ENCODE measurements at places on chromosomes 11 and 22.

DNA sequence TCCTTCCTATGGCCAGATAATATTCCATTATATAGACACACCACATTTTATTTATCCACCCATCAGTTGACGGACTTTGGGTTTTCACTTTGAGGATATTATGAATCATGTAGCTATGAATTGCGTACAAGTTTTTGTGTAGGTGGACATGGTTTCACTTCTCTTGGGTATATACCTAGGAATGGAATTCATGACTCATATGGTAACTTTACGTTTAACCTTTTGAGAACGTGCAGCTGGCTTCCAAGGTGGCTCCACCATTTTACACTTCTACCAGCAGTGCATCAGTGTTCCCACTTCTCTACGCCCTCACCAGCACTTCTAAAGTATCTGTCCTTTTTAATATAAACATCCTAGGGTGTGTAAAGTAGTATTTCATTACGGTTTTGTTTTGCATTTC, 112.0 kb downstream of the PLEKHA7 start:
- no peak for DNase-seq

- DNase-seq: no peak
These were observed 173.5 kb downstream of the TTC28 start for GRCh38 chr22:28506150-28506535.

DNA sequence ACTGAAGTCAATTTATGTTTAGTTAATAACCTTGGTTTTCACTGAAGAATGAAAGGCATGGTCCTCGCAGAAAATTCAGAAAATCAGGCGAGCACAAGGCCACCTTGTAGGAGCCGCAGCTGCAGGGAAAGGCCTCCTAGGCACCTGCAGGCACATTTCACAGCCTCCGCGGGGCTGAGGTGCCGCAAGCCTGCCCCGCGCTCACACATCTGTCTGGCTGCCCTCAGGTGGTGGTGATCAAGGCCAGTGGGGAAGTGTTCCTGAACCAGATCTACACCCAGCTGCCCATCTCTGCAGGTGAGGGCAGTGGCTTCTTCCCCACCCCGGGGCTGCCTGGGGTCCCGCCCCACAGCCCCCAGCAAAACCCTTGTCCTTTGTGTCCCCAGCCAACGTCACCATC, 10.5 kb downstream of the MUC5AC start:
- no peak for DNase-seq

DNA sequence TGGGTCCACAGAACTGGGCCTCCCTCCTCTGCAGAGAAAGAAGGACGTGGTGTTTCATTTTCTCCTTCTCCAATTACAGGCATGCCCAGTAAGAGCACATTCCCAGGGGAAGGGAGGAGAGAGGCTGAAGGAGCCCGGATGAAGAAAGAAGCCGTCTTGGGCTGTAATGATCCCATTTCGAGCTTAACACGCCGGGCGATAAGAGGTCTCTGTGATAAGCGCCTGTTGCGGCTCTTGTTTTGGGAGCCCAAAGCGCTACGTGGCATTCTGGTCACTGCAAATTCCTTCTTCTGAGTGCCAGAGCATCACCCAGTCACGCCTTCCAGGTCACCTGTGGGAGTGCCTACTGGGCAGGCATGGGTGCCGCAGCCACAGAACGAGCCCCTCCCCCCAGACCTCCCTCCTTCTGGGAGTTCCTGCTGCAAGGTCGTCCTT, 57.5 kb downstream of the ANO1 start:
- DNase-seq: no peak

- no peak for DNase-seq
These were observed 7.5 kb downstream of the IL18 start for GRCh38 chr11:112156153-112156955.

DNA sequence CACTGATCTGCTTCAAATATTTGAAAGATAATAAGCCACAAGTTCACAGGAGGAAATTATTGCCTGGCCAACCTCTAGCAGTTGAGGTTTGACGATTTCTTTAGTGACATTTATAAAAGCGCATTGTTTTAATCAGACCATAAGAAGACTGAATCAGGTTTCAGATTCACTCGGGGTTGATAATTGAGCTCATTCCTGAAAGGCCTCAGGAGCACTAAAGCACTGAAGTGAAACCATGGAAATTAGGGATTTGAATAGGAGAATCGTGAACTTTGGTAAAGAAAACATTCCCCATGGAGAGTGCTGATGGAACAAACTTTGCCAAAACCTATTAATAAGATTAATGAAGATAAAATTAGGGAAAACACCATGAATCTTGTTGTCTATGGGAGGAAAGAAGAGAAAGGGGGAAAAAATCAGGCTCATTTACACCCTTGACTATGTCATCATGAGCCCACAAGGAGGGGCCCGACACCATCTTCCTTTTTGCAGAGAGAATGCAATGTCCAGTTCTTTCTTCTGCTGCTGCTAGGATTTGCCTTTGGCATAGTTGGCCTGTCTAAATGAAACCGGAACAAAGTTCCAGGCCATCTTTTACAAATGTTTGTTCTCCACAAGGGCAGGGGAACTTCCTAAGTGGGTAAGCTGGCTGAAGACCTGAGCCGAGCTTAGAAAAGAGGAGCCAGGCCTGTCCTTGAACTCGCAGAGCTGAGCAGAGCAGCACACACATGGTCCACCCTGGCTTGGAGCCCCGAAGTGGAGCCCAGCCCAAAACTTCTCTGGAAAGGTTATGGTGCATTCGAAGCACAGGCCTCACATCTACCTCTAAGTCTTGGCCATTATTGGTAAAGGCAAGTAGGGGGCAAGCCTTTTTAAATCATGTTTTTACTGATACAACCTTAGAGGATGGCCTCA, 56.1 kb upstream of the EIF3M start:
- no peak for DNase-seq

DNA sequence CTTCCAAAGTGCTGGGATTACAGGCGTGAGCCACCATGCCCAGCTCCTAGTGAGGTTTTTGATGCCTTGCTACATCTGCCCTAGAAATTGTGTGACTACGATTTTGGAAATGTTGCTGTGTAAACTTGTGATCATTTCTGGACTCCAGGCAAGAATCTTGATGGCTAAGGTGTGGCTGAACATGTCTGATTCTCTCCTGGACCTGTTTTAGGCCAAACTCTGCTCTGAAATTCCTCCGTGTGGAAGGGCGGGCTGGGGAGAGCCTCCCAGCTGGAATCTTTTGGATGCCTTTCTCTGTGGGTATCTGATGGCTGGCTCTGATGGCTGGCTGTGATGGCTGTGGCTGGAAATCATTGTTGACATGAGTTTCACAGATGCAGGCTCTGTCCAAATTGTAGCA, 8.2 kb downstream of the PNPLA3 start:
- no peak for DNase-seq

GRCh38 chr22:47374273-47374771, 611.9 kb downstream of the TBC1D22A start:
- no peak for DNase-seq

- no peak for DNase-seq
These were observed 27.7 kb downstream of the CACNA1I start for GRCh38 chr22:39598017-39598965.

GRCh38 chr11:95911369-95911759, 12.5 kb downstream of the MTMR2 start:
- no peak for DNase-seq

DNA sequence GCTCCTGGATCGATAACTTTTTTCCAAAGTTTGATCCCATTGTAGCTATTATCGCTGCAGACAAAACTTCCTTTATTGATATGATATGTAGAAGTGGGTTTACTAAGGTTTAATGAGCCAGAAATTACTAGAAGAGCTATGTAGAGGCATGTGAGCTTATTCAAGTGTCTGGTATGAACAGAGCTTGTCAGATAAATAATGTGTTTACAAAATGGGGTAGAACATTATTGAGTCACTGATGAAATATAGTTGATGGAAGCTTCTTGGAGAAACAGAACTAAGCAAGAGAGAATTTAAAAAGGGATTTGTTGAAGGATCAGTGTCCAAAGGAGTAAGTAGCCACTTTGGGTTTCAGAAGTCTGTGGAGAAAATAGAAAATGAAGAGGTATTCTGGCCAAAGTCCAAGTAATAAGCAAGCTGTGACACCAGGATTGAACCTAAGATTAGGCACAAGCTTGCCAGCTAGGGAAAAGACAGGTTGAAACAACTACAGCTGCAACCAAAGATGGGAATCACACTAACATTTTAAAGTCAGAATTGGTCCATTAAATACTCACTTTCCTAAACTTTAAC, 104.3 kb downstream of the MAML2 start:
- no peak for DNase-seq

- DNase-seq: no peak
These were observed 34.7 kb downstream of the ATG16L2 start for GRCh38 chr11:72848846-72849466.

- DNase-seq: no peak
These were observed 75.4 kb downstream of the MYEOV start for GRCh38 chr11:69369210-69369825.

DNA sequence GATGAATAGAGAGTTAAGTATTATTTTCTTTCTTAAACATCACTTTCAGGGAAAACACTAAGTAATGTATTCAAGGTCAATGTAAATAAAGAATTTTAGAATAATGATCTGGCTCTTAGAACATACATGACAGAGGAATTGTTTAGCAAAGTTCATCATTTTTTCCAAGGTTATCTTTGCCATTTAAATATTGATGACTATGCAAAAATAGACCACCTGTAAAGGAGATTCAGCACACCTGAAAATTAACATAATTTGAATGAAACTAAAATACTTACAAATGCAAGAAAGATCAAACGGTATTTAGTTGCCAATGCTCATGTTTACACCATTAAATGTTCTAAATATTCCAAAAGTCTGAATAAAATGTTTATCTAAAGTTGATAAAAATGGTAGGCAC, 782.6 kb upstream of the CHORDC1 start:
- no peak for DNase-seq

GRCh38 chr11:94062360-94062759, 41.2 kb downstream of the HEPHL1 start:
- no peak for DNase-seq

GRCh38 chr22:36327922-36328551, 59.7 kb downstream of the MYH9 start:
- DNase-seq: no peak

- no peak for DNase-seq
These were observed 1339.5 kb downstream of the BRD1 start for GRCh38 chr22:48488149-48488551.

DNA sequence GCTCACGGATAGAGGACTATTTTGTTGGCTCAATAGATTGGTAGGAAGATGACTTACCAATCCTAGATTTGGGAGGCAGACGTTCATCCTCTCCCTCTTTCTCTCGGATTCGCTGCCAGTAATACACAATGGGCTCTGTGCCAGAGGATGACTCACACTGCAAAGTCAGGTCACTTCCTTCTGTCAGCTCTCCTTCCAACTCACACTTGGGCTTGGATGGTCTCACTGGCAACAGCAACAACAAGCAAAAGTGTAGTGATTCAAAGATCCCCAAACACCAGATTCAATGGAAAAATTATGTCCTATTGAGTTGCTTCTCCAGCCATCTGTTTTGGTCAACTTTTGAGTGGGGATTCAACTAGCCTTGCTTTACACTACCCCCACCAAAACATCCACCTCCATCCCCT, 21.7 kb upstream of the HSPA8 start:
- DNase-seq: peak; percentile 84

- no peak for DNase-seq
These were observed 321.9 kb downstream of the MIAT start for GRCh38 chr22:26979294-26979693.

GRCh38 chr11:43130616-43131015, 181.2 kb upstream of the API5 start:
- DNase-seq: no peak

DNA sequence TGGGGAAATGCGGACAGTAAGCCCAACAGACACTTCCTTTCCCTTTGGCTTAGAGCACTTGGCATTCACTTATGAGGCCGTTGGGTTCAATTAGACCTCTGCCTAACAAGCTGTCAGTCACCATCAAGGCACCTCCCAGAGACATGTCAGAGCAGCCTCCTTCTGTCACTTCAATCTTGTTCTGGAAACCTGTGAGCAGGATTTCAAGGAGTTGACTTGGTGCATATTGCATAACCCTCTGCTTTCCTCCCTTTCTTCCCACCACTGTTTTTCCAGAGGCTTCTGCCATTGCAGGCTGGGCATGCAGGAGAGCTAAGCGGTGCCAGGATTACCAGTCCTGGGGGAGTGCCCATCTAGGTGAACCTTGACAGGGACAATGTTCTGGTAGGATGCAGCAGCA, 484.2 kb upstream of the LRRC4C start:
- no peak for DNase-seq

- no peak for DNase-seq
These were observed 329.9 kb upstream of the LRRC4C start for GRCh38 chr11:41789376-41789775.

DNA sequence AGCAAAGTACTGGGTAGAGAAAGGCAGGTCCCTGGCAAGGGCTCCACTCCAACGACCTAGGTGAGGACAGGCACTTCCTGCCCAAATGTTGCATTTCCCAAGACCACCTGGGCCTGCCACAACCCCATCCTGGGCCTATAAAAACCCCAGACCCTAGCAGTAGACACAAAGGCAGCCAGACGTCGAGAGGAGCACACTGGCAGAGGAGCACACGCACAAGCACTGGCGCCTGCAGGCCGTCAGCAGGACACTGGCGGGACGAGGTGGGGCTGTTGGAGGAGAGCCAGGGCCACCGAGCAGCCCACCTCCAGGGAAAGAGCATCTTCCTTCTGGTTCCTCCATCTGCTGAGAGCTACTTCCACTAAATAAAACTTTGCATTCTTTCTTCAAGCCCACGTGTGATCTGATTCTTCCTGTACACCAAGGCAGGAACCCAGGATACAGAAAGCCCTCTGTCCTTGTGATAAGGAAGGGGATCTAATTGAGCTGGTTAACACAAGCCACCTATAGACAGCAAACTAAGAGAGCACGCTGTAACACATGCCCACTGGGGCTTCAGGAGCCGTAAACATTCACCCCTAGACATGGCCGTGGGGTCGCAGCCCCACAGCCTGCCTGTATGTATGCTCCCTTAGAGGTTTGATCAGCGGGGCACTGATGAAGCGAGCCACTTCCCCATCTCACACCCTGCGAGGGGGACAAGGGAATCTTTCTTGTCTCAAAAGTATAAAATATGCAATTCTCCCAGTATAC, 89.7 kb upstream of the MTMR2 start:
- DNase-seq: no peak

GRCh38 chr22:42934338-42934737, 77.3 kb upstream of the ARFGAP3 start:
- no peak for DNase-seq

DNA sequence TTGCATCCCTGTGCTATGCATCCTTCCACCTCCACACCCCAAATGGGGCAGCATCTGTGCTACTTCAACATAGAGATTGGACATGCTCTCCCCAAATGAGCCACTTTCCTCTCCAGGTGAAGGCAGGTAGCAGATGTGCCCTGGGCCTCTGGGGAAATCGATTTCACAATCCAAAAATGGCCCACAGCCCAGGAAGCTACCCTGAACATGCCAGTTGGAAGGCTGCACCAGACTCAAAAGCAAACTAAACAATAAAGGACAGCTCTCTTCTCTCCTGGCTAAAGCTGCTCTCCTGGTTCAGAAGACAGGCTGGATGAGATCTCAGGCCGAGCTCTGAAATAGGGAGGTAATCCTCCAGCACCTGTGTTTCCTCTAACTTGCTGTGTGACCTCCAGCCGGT, 19.7 kb downstream of the ISX start:
- DNase-seq: no peak

- no peak for DNase-seq
These were observed 1.8 kb downstream of the DCPS start for GRCh38 chr11:126305699-126306098.

- DNase-seq: no peak
These were observed 23.4 kb downstream of the HPS4 start for GRCh38 chr22:26460202-26460601.
